ENCODE measurements at places on chromosomes 3 and 15. TPM values are rescaled to one million over a fixed set of nuclear protein-coding genes. Genes with fewer than 3 reads are reported as not detected.

The CHRM5 gene
- not detected for total RNA-seq

The KLF15 gene
- total RNA-seq: not detected

The DUOX1 gene
- total RNA-seq: 0.07 TPM

The IFT57 gene
- total RNA-seq: 20.6 TPM

The SUCNR1 gene
- not detected for total RNA-seq

The RPL4 gene
- total RNA-seq: 1,989 TPM

The TRIM71 gene
- total RNA-seq: not detected

The TM4SF18 gene
- total RNA-seq: not detected

The PFN2 gene
- total RNA-seq: 0.61 TPM

The ZPLD1 gene
- total RNA-seq: not detected

The KCNAB1 gene
- 0.12 TPM for total RNA-seq

Measured in T-helper 1 cell treated with Interleukin-12 subunit alpha and Interleukin-12 subunit beta and Interleukin-4 antibody, amounts not matched to agents 30 ng/mL and 1 ng/mL, for 36 hours (primary cell).